T-helper 2 cell treated with Interferon-gamma antibody and Interleukin-4, amounts not matched to agents 5 μg/mL and 100 μg/mL, for 36 hours (primary cell): ENCODE measurements at places on chromosomes 6 and 20.

DNA sequence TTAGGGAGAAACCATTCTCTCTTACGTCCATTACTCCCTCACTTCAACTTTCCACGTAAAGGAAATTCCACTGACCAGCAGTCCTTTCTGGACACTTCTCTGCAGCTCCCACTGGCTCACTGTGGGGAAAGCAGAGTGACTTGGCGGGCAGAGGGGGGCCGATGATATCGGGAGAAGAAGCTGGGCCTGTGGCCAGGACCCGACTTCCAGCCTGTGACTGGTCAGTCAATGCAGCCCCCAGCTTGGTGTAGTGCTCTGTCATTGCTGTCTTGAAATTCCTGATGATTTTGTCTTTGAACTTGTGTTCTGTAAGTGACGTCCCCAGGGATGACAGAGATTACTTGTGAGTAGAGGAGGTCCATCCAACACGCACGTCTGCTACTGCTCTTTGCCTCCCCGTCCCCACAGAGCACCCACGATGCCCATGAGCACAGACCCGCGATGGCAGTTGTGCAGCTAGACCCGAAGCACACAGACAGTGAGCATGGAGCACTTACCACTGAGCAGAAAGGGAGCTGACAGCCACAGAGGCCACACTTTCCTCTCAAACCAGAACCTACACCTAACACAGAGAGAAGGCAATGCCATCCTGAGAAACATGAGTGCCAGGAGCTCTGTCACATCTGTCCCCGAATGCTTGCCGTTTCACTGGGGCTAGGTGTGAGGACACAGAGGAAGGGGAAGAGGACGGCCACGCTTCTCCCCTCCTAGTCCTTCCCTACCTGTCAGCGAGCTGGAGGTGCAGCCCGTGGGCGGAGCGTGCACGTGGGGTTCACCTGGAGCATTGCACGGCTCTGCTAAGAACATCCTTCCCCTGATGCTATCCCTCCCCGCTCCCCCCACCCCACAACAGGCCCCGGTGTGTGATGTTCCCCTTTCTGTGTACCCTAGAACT is 25.7 kb downstream of the DACT2 start:
- DNase-seq, result no peak

DNA sequence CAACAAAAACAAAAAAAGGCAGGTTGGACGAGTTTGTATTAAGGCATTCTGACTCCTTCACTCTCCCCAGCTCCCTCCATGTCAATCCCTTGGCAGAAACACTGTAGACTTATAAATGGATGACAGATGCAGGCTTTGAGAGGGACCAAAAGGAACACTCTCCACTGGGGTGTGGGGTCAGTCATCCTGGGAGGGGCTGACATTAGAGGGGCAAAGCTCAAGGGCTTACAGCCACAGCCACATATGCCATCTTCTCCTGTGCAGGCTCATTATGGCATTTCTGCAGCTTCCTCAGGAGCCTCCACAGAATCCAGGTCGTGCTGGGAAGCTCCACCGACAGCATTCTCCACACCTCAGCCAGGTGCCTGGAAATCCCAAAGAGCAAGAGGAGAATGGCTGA is 33.0 kb upstream of the RBL1 start:
- no peak for DNase-seq

- DNase-seq, result no peak
These were observed 4.3 kb downstream of the PFDN4 start for GRCh38 chr20:54212226-54212625.

- DNase-seq, result peak; percentile 19
These were observed 131.6 kb upstream of the ESR1 start for GRCh38 chr6:151675746-151676459.

- DNase-seq, result no peak
These were observed 48.6 kb downstream of the CD24 start for GRCh38 chr6:106925948-106926347.

DNA sequence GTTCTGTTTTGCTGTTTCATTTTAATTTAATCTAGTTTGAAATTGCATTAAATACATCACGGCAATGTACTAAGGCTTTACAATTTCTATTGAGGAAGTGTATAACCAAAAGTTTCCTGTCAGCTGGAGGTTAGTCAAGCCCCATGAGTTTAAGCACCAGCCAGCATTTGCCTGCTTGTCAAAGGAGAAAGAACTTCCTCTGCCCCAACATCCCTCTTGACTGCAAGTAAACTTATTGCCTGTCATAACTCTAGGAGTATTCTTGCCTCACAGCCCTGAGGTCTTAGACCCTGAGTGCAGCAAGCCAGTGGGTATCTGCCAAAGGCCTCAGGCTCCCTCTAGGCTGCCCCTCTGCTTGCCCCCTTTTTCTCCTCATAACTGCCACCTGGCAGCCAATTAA is 106.7 kb upstream of the INSM1 start:
- DNase-seq, result no peak

GRCh38 chr6:111858347-111858746 is 14.9 kb downstream of the FYN start:
- DNase-seq, result no peak

DNA sequence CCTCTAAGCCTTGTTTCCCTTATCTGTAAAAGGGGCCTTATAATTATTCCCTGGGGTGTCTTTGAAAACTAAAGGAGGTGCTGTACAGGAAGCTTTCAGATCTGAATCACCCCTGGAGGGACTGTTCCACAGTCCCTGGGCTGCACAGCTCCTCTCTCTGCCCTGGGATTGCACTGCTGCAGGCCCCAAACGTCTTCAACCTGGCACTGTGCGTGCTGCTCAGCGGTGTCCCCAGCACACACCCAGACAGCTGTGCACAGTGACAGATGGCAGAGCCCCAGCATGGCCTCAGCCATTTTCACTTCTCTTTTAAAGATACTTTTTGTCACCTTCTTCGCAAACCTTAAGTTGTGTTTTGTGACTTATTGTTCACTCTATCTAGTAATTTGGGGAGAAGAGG is 50.7 kb upstream of the INSM1 start:
- DNase-seq, result no peak

GRCh38 chr6:99189823-99190721 is 159.4 kb downstream of the FAXC start:
- peak; percentile 60 for DNase-seq

DNA sequence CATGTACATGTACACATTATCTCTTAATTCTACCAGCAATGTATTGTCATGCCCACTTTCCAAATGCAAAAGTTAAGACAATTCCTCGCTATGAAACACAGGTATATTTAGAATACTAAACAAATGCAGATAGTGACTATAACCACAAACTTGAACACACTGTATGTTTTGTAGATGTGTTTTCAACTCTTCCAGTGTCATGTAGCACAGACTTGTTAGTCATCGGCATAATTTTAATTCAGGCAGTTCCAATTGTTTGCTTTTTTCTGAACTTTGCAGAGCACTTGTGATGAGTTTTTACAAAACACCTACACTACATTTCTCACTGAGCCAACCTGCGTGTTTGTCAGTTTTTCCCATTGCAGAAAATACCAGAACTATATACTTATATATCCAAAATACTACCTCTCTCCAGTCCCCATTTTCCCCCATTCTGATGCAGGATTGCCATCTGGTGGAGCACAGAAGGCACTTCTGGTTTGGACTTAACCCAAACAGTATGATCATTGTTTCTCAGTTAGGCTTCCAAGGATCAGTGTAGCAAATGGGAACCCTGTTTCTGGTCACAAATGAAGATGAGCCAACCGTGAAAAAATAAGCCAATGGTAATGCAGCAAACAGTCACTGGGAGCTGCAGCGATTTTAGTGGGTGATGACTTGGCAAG is 143.4 kb downstream of the ADGRB3 start:
- no peak for DNase-seq
